ENCODE measurements at places on chromosomes 16 and 17.

GRCh38 chr17:44840936-44841335 is 6.7 kb upstream of the HIGD1B start:
- H3K4me3 ChIP-seq: no peak overlapping the region
- no peaks in the 10 kb centered on the region for H3K36me3 ChIP-seq

- H3K4me3 ChIP-seq: no peak overlapping the region
- no peak for DNase-seq
- H3K4me1 ChIP-seq: peaks cover 29% of the 10 kb centered on the region
- H3K27me3 ChIP-seq: peaks cover 66% of the 10 kb centered on the region
- H3K27ac ChIP-seq: no peak overlapping the region
Observed at GRCh38 chr16:3175157-3176093, 12.6 kb upstream of the OR1F1 start.

- H3K4me1 ChIP-seq: peaks cover 31% of the 10 kb centered on the region
- H3K27ac ChIP-seq: no peak overlapping the region
- H3K27me3 ChIP-seq: no peaks in the 10 kb centered on the region
- no peaks in the 10 kb centered on the region for H3K36me3 ChIP-seq
- DNase-seq: no peak
- no peak overlapping the region for H3K4me3 ChIP-seq
Observed at GRCh38 chr16:88170528-88170991, 212.2 kb upstream of the ZNF469 start.

DNA sequence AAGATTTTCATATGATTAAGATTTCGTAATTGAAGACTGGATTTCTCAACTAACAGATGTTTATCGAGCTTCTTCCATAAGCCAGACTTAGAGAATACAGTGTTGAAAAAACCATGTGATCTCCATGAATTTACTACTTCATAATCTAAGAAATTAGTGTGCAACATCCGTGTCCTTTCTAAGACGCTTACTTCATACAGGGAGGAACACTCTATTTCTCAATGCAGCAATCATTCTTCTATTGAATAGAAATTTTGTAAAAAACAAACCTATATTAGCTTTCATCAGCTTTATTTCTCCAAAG is 946.3 kb downstream of the KCNJ2 start:
- no peaks in the 10 kb centered on the region for H3K4me1 ChIP-seq
- H3K36me3 ChIP-seq: no peaks in the 10 kb centered on the region
- no peak overlapping the region for H3K27ac ChIP-seq
- H3K4me3 ChIP-seq: no peak overlapping the region

DNA sequence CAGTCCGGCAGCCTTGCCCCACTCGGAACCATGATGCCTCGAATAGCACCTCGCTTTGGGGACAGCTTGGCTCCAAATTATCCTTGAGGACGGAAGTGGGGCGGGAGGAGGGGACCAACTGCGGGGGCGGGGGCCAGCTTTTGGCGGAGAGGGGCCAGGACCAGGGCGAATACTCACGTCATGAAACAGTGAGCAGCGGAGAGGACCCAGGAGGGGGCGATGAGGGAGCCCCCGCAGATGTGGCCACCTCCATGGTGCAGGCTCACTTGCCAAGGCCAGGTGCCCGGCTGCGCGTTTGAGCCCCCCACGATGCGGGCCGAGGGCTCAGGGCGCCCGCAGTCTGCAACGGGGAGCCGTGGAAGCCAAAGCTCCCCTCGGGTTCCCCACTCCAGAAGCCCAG is 970 bp downstream of the PRSS36 start:
- no peaks in the 10 kb centered on the region for H3K27me3 ChIP-seq
- H3K4me3 ChIP-seq: no peak overlapping the region
- DNase-seq: no peak

DNA sequence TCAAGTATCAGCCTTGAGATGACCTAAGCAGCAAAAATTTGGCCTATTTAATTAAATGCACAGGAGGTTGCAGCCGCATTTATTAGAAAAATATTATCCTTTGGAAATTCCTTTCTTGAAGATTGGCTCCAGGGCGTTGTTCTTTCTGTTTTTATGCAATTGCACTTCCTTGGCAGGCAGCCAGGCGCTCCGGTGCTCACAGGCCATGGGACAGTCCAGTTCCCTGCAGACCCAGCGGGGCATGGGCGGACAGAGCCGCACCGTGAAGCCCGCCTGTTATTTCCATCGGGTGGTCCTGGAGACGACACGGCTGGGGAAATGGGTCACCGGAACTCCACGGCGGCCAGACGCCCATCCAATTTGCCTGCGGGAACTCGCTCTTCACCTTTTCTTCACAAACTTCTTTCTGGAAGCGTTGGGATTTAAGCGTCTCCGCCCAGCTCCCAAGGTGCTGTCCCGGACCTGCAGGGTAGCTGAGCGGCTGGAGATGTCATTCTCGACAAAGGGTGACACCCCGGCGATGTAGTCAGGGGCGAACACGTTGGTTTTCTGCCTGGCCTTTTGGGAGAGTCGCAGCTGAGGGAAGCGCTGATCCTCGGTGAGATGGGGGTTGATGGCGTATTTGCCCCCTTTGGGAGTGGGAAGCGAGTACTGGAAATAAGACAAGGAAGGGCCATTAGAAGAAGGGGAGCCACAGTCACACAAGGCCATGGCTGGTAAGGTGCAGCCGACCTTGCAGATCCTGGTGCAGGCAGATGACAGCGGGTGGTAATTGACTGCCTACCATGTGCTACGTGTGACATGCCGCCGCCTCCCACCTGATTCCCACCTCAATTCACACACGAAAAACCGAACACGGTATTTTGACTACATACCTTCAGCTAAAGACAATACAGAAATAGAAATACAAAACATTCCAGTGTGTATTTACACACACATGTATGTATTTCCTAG is 12.5 kb downstream of the NOB1 start:
- peaks cover 26% of the 10 kb centered on the region for H3K36me3 ChIP-seq
- H3K27ac ChIP-seq: peak overlapping the region; percentile 1
- H3K4me1 ChIP-seq: peaks cover 10% of the 10 kb centered on the region
- no peak for DNase-seq

GRCh38 chr16:24507959-24508480 is 31.3 kb upstream of the RBBP6 start:
- no peak overlapping the region for H3K4me3 ChIP-seq
- no peak overlapping the region for H3K27ac ChIP-seq
- H3K27me3 ChIP-seq: no peaks in the 10 kb centered on the region
- no peaks in the 10 kb centered on the region for H3K36me3 ChIP-seq

DNA sequence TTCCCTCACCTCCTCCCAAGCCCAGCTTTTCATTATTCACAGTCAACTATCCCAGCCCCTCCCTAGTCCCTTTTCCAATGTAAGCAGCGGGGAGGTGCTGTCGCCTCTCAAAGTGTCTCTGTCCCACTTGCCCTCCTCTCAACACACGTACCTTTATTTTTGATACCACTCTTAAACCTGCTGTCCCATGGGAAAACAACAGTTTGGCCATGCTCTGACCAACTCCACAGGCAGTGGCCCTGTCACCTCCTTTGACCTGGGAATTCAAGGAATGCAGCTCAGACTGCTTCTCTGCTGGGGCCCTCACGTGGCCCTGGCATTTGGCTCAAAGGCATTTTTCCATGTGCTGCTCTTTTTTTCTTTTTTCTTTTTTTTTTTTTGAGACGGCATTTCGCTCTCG is 4.2 kb downstream of the LYRM9 start:
- no peak overlapping the region for H3K27ac ChIP-seq
- no peaks in the 10 kb centered on the region for H3K36me3 ChIP-seq
- H3K4me1 ChIP-seq: peaks cover 3% of the 10 kb centered on the region

GRCh38 chr16:88420496-88420895 is 32.6 kb upstream of the ZFPM1 start:
- H3K36me3 ChIP-seq: no peaks in the 10 kb centered on the region
- H3K27ac ChIP-seq: no peak overlapping the region
- H3K4me1 ChIP-seq: peaks cover 9% of the 10 kb centered on the region
- H3K27me3 ChIP-seq: no peaks in the 10 kb centered on the region
- DNase-seq: no peak

- H3K4me3 ChIP-seq: no peak overlapping the region
- H3K27ac ChIP-seq: no peak overlapping the region
- H3K4me1 ChIP-seq: peaks cover 3% of the 10 kb centered on the region
- H3K36me3 ChIP-seq: no peaks in the 10 kb centered on the region
- H3K27me3 ChIP-seq: no peaks in the 10 kb centered on the region
Observed at GRCh38 chr17:55540414-55541091, 29.3 kb upstream of the SMIM36 start.

- peak; percentile 97 for DNase-seq
- H3K36me3 ChIP-seq: no peaks in the 10 kb centered on the region
- peaks cover 72% of the 10 kb centered on the region for H3K4me1 ChIP-seq
- H3K4me3 ChIP-seq: no peak overlapping the region
- no peaks in the 10 kb centered on the region for H3K27me3 ChIP-seq
Observed at GRCh38 chr17:40542558-40543411, 22.5 kb downstream of the CCR7 start.

GRCh38 chr17:8153957-8154607 is 1.9 kb upstream of the PER1 start:
- H3K4me1 ChIP-seq: peaks cover 59% of the 10 kb centered on the region
- peak; percentile 100 for DNase-seq
- no peaks in the 10 kb centered on the region for H3K27me3 ChIP-seq

GRCh38 chr17:78919861-78920450 is 5.2 kb downstream of the TIMP2 start:
- no peaks in the 10 kb centered on the region for H3K36me3 ChIP-seq
- H3K27ac ChIP-seq: peak overlapping the region; percentile 93
- peaks cover 92% of the 10 kb centered on the region for H3K4me1 ChIP-seq
- peak overlapping the region; percentile 2 for H3K4me3 ChIP-seq
- DNase-seq: no peak

GRCh38 chr17:4789701-4789950 is 862 bp downstream of the GLTPD2 start:
- H3K27ac ChIP-seq: peak overlapping the region; percentile 97
- no peak for DNase-seq
- H3K27me3 ChIP-seq: no peaks in the 10 kb centered on the region
- H3K4me3 ChIP-seq: peak overlapping the region; percentile 71
- H3K4me1 ChIP-seq: peaks cover 49% of the 10 kb centered on the region

GRCh38 chr17:20114466-20114865 is 105.3 kb downstream of the SPECC1 start:
- DNase-seq: no peak
- peaks cover 11% of the 10 kb centered on the region for H3K36me3 ChIP-seq
- no peak overlapping the region for H3K27ac ChIP-seq
- no peak overlapping the region for H3K4me3 ChIP-seq
- H3K27me3 ChIP-seq: no peaks in the 10 kb centered on the region

GRCh38 chr17:74862919-74863318 is 3.2 kb upstream of the GRIN2C start:
- H3K4me1 ChIP-seq: peaks cover 26% of the 10 kb centered on the region
- no peak for DNase-seq
- no peak overlapping the region for H3K27ac ChIP-seq
- peaks cover 26% of the 10 kb centered on the region for H3K27me3 ChIP-seq
- H3K36me3 ChIP-seq: no peaks in the 10 kb centered on the region
- no peak overlapping the region for H3K4me3 ChIP-seq

GRCh38 chr16:88069397-88070168 is 118.3 kb downstream of the BANP start:
- H3K4me1 ChIP-seq: no peaks in the 10 kb centered on the region
- no peaks in the 10 kb centered on the region for H3K27me3 ChIP-seq
- no peak overlapping the region for H3K27ac ChIP-seq
- no peak for DNase-seq
- peaks cover 72% of the 10 kb centered on the region for H3K36me3 ChIP-seq

- H3K4me1 ChIP-seq: no peaks in the 10 kb centered on the region
- DNase-seq: no peak
- H3K27me3 ChIP-seq: peaks cover 87% of the 10 kb centered on the region
- H3K36me3 ChIP-seq: no peaks in the 10 kb centered on the region
Observed at GRCh38 chr17:36861531-36861930, 75.7 kb upstream of the LHX1 start.

GRCh38 chr16:27310576-27311447 is 3.0 kb upstream of the IL4R start:
- H3K27ac ChIP-seq: no peak overlapping the region
- no peak for DNase-seq
- H3K27me3 ChIP-seq: no peaks in the 10 kb centered on the region
- no peak overlapping the region for H3K4me3 ChIP-seq
- peaks cover 22% of the 10 kb centered on the region for H3K4me1 ChIP-seq
